Activated naive CD4-positive, alpha-beta T cell (primary cell): ENCODE measurements at places on chromosomes 11 and 22.

DNA sequence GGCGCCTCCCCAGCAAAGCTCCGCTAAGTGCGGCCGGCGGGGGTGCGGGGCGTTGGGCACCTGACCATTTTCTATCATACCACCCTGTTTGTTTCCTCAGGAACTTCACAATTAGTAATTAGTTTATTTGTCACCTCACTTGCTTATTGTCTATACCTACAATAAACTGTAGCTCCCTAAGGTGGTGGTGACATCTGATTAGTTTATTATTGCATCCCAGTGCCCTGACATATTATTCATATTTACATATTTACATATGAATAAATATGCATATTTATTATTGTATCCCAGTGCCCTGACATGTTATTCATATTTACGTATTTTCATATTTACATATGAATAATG, 24.7 kb upstream of the SORL1 start:
- no peak for DNase-seq

GRCh38 chr11:12165237-12165875, 55.0 kb downstream of the MICAL2 start:
- no peak for DNase-seq

DNA sequence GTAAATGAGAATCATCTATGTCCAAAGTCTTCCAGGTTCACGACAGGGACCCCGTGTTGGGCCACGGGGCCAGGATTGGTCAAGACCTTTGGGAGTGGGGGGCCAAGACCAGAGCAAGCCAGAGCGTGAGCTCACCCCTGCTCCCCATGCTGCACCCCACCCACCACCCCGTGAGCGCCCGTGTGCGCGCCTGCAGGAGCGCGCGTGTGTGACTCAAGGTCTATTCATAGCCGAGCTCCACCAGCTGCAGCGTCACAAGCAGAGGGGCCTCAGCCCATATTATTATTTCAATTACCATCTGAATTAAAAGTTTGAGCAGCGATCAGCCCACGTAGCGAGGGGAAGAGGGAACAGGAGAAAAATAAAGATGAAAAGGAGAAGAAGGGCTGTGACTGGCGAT, 5.2 kb downstream of the KCNJ4 start:
- no peak for DNase-seq

DNA sequence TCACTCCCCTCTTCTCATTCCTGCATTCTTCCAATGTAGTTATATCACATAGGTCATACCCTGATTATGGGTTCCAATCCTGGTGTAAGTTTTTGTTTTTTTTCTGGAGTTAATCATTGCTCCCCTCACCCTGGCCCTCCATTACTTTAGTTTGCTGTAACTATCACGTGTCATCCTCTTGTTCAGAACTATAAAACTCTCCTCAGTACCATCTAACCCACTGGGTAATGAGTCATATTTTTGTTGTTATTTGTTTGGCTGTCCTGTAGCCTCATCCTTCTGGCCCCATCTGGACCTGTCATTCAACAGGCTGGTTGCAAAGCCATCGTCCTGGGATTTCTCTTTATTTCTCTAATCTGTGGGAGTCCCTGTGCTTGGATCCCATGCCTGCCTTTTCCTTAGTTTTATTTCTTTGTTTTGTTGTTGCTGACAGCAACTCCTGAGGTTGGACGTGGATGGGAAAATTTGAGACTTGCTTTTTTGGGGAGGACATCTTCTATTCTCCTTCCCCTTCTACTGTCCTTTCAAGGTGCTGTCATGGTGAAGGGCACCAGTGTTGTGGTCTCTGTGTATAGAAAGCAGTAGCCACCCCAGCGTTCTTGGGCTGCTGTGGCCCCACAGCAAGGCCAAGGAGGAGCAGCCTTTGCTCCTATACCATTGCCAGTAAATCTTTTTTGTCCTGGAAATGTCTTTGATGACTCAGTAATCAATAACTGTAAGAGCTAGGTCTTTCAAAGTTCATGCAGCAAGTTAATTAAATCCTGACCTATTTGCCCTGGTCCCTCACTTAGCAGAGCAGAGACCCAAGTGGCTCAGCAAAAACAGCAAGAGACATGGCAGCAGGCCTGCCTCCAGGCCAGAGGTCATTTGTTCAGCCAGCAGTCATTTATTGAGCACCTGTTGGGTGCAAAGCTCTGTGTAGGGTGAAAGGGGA, 82.5 kb downstream of the C22orf31 start:
- DNase-seq: no peak

DNA sequence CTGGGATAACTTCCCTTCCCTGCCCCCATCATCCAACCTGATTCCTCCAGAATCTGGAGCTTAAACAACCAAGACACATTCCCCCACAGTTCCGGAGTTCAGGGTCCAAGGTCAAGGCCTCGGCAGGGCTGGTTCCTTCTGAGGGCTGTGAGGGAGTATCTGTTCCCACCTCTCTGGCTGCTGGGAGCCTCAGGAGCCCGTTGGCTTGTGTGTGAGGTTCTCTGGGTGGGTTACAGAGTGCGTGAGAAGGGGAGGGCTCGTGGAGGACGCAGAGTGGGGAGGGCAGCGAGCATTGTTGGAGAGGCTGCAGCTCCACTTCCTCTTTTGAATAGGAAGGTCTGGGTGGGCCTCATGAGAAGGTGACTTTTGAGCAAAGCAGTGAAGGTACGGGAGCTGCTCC, 8.5 kb downstream of the SERHL2 start:
- no peak for DNase-seq
